Umbilical cord (tissue), 2 donors: ENCODE measurements at places on chromosomes 11 and 22.
A peak's percentile ranks its signal among the peaks of the same experiment; 100 is the strongest.

- no peak for DNase-seq
Observed at GRCh38 chr22:33110562-33111163, 52.5 kb upstream of the SYN3 start.

DNA sequence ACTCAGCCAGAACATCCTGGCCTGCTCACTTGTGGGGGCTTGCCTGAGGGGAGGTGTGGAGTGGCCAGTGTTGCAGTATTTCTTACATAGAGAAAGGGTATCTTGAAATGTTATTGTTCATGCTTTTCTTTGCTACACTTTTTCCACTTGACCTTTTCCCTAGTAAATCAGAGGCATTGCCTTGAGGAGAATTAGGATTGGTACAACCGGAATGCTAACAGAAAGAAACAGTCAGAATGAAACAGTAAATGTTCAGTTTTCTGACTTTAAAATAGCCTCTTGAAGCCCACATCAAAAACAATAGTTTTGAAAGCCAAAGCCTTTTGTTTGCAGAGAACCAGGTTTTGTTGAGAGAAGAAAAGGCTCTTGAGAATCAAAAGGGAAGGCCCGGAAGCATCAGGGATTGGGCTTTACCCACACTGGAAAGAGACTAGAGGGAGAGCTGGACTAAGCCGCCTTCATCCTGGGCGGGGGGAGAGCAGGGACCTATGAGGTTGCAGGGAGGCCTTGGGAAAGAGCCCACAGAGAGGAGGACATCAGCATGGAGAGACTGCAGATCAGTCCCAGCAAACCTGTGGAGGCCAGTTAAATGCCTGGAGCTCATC is 12.4 kb downstream of the ADM start:
- no peak for DNase-seq

DNA sequence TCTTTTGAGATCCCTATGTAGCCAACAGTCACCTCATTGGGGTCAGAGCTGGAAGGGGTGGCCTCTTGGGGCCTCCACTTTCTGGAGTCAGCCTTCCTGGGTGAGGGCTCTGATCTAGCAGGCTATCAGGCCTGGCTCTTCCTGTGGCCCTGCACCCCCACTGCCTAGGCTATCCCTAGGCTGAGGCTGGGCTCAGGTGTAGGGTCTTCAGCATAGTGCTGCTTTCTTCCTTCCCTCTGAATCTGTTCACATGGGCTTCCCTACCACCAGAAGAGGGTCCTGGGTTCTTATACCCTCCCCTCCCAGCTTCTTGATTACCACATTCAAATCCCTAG is 456 bp upstream of the SPI1 start:
- no peak for DNase-seq

GRCh38 chr11:69438286-69438920 is 43.1 kb upstream of the LINC01488 start:
- DNase-seq: no peak

GRCh38 chr11:26860091-26860780 is 133.7 kb upstream of the FIBIN start:
- peak; percentile 25 for DNase-seq

DNA sequence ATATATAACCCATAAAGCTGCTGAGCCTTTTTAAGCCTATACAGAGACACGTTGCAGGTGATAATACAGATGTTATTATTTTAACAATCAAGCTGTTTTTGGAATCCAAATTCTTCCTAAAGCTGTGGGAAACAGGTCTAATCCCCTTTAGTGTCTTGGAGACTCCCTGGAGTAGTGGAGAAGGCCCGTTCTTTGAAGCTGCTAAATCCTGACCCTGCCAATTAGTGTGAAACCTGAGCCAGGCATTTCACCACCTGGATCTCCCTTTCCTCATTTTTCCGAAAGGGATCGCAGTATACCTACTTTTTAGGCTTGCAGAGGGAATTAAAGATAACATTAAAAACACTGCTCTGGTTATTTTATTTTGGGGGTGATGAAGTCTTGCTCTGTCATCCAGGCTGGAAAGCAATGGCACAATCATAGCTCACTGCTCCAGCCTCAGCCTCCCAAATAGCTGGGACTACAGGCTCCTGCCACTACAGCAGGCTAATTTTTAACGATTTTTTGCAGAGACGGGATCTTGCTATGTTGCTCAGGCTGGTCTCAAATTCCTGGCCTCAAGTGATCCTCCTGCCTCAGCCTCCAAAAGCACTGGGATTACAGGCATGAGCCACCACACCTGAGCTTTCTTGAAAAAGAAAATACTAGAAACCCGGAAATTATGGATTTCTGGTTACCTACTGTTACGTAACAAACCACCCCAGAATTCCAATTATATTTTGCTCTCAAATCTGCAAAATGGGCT is 1.7 kb upstream of the EIF4ENIF1 start:
- DNase-seq: no peak

DNA sequence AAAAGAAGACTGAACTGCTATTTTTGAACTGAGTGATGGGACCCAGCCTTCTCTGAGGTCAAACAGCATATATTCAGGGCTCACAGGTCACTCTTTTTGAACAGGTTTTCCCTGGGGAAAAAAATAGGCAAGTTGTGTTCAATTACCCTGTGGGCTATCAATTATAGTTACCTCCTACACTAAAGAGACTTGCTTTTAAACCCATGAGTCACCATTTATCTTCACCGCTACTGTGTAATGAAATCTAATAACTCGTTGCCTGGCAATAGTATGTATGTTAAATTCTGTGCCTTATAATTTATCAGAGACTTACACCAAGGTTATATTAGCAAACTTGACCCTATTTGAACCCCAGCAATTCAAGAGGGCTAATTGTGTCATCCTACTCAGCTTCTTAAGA is 98.5 kb downstream of the CYP2R1 start:
- no peak for DNase-seq

GRCh38 chr11:120867988-120868387 is 155.9 kb upstream of the TBCEL start:
- no peak for DNase-seq

- no peak for DNase-seq
Observed at GRCh38 chr22:49331878-49332277, 495.8 kb downstream of the BRD1 start.

DNA sequence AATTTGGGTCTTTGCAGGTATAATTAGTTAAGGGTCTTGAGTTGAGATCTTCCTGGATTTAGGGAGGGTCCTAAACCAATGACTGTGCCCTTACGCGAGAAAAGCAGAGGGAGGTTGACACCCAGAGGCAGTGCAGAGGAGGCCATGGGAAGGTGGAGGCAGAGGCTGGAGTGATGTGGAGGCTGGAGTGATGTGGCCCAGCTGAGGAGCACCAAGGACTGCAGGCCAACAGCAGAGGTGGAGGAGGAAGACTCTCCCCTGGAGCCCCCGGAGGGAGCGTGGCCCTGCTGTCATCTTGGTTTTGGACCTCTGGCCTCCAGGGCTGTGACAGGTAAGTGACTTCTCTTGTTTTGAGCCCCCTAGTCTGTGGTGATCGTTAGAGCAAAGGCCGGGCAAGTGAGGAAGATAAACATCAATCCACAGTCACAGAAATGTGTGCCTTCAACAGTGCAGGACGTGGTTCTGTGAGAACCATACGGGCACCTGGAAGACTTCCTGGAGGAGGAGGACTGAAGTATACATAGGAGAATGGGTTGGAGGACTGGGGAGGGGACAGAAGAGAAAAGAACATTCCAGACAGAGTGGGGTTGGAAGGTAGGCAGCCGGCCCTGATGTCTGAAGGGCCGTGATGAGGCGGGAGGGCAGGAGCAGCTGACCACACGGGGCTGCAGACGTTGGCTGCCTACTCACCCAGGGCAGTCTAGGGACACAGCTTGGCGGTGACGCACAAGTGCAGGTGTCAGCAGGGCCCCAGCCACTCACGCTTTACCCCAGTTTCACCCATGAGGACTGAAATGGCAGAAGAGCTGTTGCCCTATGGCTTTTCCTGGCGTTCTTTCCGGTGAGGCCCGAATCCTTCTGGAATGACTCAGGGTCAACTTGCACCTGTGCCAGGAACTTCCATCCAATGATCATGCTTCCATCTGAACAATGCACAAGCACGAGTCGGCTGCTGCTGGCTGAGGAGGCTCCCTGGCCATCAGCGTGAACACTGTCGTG is 270.2 kb downstream of the CTTN start:
- DNase-seq: no peak

- no peak for DNase-seq
Observed at GRCh38 chr11:120629407-120630080, 118.0 kb downstream of the GRIK4 start.

- DNase-seq: peak; percentile 63
Observed at GRCh38 chr11:11841116-11841722, 553 bp upstream of the USP47 start.

- DNase-seq: no peak
Observed at GRCh38 chr11:45102361-45102809, 44.1 kb upstream of the PRDM11 start.

GRCh38 chr11:44531636-44532035 is 33.8 kb upstream of the CD82 start:
- DNase-seq: no peak

DNA sequence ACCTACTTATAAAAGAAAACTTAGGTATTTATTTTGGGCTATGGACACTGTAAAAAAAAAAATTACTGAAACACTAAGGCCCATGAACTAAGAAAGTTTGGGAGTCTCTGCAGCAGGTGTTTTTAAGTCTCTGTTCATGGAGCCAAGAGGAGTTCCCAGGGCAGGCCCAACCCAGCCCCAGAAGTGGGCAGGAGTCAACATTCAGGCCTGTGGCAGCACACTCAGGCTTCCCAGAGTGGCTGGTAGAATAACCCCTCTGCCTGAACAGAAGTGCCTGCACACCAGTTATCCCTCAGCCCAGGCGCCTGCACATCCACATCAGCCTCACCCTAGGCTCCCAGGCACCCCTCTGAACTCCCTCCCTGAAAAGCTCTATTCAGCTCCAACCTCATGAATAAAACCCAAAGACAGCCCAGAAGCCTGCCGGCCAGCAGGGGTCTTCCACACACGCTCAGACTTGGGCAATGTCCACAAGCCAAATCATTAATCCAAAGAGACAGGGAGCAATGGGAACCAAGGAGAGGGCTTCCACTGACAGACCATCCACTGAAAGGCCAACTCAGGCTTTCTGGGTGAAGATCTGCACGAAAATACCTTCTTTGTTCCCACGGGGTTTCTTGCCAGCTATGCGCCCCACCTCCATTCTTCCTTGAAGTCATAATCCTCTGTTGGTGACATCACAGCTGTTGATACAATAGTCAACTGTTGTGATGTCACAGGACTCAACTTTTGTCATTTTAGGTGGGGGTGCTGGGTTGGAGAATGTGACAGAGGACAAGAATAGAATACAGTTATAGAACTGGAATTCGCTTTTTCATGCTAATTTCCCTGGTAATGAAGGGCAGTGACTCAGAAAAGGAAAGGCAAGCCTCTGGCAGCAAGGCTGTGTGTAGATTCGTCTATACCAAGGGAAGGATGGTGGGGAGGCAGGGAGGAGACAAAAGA is 83.7 kb downstream of the RPL27A start:
- no peak for DNase-seq

DNA sequence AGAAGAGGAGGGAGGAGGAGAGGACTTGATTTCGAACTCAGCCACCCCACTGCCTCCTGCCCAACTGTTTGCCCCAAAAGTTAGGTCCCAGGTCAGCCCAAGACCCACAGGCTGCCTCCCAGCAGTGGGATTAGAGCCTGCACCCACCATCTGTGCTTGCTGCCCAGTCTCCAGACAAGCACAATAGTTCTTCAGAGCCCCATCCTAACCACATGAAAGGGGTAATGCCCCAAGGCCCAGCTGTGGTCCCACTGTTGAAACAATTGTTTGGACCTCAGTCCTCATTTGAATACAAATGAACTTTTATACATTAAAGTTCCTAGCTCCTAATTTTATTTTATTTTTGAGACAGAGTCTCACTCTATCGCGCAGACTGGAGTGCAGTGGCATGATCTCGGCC is 5.4 kb upstream of the VPS51 start:
- no peak for DNase-seq

DNA sequence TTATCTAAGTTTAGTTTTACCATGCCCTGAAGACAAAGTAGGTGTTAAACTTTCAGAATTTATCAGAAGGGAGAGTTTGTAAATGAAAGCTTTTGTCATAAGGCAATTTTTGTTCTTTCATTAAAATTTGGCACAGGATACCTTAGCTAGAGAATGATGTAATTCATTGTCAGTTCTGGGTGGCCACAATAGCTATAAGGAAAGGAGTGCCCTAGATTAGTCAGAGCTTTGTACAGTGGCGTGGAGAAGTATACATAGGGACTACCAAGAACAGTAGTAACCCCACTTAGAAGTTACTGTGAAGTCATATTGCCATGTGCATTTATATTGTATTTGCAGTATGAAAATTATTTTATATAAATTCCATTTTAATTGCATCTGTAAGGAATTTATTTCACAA is 126.3 kb upstream of the CARD18 start:
- no peak for DNase-seq

GRCh38 chr11:46210133-46210636 is 67.3 kb upstream of the CREB3L1 start:
- DNase-seq: no peak

DNA sequence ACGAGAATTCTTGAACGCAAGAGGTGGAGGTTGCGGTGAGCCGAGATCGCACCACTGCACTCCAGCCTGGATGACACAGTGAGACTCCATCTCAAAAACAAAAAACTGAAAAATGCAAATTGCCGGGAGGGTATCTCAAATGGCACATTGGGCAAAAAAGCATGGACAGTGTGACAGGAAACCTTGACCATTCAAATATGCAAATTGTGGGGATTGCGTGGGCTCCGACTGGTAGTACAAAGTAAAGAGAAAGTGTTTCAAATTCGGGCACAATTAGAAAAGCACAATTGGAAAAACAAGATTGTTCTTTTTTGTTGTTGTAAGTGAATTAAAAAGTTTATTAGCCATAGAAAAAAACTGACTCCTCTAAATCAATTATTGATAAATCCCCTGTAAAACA is 56.7 kb upstream of the NUP160 start:
- no peak for DNase-seq

DNA sequence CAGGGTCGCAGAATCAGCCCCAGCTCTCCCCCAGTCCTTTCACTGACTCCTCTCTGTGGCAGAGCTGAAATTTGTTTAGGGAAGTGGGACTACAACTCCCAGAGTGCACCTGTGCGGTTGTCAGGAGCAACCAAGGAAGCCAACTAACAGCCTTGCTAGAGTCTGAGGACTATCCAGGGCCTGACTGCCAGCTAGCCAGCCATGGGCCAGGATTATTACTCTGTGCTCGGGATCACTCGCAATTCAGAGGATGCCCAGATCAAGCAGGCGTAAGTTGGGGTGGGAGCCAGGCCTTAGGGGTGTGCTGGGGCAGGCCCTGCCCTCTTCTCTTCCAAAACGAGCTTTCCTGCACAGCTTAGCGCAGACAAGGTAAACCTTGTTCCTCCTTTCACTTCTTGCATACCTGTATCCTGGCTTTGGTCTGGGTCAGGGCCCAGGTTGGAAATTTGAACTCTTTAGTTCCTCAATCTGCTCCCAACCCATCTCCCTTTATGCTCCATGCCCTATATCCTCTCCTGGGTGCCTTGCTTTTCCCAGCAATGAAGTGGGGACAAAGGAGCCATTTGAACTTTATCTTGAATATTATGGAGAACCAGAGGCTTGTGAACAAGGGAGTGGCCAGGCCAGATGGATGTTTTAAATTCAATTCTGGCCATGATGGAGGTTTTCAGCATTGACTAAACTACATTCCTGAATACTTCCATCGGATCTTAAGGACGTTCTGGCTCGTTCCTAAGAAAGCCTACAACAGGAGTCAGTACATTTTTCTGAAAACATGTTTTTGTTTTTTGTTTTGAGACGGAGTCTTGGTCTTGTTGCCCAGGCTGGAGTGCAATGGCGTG is at the start of gene DNAJB13:
Gene DNAJB13, plus strand, starts transcription at position 158 of the 842 bp plus-strand sequence. Its CDS starts 44 bp downstream, at position 202.
- peak; percentile 31 for DNase-seq

GRCh38 chr11:38131535-38131934 is 1533.5 kb upstream of the RAG2 start:
- no peak for DNase-seq
